CD8-positive, alpha-beta T cell (primary cell): ENCODE measurements at places on chromosomes 13 and 19.

DNA sequence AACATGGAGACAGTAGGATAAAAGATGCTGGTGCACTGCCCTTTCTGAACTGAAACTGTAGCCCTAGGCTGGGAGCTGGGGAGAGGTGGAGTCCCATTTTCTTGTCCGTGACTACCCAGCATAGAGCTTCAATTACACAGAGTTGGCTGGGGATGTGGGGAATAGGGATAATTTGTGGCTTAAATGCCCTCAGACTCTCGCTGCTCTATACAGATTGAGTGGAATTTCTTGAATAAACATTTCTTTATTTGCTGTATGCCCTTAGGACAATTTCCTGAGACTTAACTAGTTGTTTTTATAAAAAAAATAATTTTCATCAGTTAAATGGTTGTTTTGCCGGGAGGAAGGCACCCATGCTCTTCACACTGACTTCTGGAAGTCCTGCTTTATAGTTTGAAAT, 7.2 kb downstream of the IGFL2 start:
- no peak for DNase-seq

DNA sequence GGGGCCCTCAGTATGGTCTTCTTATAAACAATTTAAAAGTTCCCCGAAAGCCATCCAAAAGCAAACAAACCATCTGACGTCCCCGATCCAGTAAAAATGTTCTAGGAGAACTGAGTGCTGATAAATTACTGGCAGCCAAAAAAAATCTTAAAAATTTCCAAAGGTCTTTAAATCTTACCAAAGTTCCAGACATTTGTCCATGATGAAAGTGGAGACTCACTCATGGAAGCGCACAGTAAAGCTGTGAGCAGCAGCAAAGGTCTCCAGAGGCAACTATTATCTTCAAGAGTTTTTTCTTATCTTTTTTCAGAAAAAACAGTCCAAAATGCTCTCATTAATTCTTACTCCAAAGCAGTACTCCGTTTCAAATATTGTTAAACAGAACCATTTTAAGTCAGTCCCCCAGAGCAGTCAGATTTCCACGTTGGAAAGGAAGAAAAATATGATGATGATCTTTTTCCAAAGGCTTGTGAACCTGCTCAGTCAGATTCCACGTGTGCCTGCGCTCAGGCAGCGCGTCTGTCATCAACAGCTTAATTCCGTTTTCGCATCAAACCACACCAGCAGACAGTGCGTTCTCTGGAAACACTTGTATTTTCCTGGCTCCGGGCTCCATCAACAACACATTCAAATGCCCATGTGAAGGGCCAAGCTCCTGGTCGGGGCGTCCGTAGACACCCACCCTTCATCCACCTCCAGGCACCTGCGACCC, 85.4 kb downstream of the COL4A1 start:
- no peak for DNase-seq

GRCh38 chr13:43266936-43267615, 243.7 kb downstream of the DNAJC15 start:
- no peak for DNase-seq

DNA sequence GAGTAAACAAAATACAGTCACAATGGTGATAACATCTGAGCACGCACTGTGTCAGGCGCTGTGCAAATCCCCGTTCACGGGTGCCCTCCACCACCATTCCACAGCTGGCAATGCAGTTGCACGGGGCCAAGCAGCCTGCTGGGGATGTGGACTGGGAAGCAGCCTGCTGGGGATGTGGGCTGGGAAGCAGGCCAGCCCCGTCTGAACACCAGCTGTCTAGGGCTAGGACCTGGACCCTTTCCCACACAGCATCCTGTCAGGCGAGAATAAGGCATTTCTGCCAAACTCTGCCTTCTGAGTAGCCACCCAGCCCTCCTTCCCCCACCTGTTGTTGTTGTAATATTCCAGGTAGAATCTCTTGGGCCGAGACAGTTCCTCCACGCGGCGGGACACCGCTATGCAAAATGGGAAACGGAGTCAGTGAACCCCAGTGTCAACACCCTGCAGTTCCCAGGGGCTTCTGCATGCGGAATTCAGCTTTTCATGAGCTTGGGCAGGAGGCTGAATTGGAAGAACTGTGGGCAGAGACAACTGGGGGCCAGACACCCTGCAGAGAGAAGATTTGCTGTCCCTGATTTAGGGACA, 27.8 kb upstream of the MIER2 start:
- DNase-seq = no peak

DNA sequence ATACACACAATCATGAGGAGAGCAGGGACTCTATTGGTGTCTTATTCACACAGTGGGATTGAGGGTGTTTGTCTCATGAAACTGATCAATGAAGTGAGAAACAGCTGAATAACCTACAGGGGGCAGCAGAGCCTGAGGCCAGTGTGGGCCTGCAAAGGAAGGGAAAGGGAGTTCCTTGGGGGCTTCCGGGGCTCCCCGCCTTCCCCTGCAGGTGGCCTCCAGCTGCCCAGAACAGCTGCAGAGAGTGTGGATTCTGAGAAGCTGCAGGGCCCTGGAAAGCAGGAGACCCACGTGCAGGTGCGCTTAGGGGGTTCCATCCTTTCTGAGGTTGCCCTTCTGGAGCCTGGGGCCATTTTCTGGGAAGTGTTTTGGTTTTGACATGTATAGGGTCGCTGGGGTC, 20.1 kb downstream of the ZNF763 start:
- DNase-seq = no peak

DNA sequence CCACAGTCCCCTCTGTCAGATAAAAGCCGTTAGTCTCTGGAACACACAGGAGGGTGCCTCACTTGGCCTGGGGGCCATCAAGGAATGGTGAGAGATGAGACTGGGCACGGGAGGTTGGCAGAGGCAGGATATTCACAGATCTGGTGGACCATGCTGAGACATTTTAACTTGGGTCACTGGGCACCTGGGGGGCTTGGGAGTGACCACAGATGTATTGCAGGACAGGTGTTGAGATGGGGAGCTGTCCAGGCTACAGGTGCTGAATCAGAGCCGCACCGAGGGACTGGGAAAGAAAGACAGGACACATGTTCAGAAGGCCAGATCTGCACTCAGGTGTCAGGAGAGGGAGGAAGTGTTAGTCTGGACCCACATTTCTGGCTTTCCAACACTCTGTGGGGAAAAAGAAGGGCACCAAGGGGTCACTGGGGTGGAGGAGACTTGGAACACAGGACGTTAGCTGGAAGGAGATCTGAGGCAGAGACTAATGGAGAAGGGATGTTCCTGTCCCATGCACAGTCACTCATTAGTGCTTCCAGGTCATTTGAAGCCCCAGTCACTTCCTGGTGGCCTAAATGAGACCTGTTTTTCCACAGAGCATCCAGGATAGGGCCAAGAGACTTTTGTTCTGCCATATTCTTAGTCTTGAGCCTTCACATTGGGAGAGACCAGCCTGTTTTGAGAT, 56.1 kb downstream of the CHST8 start:
- no peak for DNase-seq

DNA sequence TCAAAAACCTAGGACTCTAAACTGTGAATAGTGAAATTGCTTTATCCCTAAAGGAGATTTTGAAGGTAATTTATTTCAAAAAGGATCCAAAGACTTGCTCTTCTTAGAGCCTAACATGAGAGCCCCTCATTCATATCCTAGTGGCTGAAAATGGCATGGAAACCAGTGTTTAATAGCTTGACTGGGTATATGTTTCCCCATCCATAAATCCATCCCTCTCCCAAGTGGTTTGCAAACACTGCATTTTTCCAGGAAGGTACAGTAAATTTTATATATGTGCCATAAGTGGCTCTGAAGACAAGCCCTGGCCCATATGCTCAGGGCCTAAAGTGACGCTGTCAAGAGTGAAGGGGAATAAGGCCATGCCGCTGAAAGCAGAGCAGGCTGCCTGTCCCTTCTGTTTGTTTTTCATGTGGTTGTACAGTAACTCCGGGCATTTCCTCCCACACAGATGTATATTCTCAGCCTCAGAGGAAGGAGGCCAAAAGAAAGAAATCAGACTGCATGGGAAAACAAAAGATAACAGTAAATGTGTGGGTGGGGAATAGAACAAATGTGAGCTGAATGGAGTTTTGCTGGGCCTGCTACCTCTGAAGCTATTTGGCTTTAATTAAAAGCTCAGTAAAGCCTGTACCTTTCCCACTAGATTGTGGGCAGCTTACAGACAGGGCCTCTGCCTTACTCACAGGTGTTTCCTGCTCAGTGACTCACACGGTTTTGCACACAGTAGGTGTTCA, 181.9 kb downstream of the PCDH9 start:
- no peak for DNase-seq

DNA sequence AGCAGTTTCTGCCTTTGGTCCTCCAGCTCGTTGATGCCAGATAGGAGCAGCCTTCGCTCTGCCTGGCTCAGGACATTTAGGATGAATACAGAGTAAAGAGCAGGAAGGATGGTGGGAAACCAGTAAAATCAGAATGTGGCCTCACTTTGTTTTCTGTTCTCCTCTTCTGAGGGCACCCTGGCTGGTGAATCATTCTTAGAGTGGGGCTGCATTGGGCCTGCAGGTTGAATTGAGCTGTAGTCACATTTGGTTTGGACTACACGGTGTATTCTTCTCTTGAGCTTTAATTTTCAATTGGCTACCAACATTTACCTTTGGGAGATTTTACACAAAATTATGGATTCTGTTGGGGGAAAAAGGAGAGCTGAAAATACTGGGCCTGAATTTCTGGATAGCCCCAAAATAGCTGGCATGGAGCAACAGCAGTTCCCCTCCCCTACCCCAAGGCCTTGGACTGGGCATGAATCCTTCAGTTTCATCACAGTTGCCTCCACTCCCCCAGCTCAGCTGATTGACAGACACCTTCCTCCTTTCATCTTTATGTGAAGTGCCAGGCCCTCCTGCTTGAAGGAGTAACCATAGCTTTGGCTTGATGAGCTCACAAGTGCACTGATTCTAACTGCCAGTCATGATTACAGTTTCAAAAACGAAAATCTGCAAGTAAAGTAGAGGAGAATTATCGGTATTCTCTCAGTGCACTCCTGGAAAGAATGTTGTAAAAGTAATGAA, 24.3 kb downstream of the ERCC5 start:
- no peak for DNase-seq

GRCh38 chr13:110329798-110330461, 22.8 kb downstream of the COL4A2 start:
- no peak for DNase-seq

GRCh38 chr19:50921426-50922316, 10.5 kb upstream of the KLK4 start:
- no peak for DNase-seq

- DNase-seq = no peak
These were observed at the start of gene GPR42 for GRCh38 chr19:35370722-35371121. GPR42 (plus strand) TSS chr19:35371068; CDS start chr19:35371360, 292 bp downstream.

GRCh38 chr19:3124630-3125029, 11.2 kb upstream of the GNA15 start:
- no peak for DNase-seq

DNA sequence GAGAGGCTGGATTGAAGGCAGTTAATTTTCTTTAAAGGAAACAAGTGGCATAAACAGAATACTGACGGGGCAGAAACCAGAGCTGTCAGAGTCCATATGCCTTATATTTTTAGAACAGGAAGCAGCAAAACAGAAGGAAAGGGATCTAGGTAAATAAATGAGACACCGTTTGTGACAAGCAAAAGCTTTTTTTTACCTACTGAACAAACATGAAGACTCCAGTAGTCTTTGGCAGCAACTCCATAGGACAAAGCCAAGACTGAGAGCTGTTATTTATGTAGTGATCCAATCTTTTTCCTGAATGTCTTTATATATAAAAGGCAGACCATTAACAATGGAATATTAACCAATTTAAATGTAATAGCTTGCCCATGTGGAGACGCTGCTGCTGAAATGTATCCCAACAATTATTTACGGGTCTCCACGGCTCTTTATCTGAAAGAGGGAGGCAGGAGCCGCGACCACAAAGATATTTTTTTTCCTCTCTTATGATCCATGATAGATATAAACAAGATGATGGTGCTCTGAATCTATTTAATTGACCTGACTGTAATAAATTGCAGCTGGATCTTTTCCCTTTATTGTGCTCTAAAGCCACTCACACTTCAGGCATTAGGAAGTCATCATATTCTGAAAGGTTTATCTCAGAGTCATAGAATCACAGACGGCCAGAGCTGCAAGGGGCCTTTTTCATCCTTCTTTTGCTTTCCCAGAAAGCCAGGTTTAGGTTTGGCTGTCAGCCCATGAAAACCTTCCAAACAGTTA, 687.8 kb downstream of the EFNB2 start:
- DNase-seq = no peak

DNA sequence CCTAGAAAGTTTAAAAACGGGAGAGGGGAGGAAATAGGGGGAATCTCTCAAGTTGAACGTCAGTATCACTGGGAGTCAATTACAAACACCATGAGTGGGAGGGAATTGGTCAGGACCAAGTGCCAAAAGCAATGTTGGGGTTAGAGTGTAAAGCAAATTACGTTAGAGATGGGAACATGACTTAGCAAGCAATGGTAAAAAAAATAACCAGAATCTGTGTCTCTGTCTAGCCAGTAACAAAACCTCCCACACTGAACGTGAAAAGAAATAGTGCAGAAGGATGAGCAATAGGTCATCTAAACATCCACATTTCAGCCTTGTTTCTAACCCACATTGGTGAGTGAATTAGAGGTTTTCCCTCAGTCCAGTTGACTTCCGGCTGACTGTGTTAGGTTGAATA, 242.2 kb downstream of the COG6 start:
- no peak for DNase-seq

DNA sequence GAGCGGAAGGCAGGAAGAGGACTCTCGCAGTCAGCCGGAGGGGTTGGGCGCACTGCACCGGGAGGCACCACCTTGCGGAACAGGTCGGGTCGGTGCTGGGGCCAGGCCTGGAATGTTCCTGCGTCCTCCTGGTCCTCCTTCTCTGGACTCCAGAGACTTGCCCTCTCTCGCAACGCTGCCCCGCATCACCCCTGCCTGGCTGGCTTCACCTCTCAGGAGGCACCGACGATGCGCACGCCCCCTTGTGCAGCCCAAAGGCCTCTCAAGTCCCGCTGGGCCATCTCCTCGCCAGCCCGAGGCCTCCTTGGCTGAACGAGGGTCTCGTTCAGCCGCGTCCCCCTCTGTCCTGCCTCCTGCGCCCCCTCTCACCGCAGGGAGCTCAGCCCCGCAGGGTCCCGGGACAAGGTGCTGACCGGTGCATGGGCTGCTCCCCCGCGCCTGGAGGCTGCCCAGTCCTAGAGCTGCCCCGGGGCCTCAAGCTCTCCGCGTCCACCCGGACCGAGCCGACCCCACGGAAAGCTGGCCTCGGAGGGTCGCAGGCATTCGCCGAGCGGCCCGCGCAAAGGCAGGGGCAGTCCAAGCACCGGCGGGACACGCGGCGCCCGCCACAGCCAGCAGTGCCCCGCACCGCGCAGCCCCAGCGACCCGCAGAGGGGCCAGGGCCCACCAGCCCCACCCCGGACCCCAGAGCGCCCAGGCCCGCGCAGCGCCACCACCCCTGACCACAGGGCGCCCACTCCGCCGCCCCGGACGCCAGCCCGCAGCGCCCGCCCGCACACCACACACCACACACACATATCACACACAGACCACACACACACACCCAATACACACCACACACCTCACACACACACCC, 133.8 kb downstream of the CRYL1 start:
- no peak for DNase-seq

- DNase-seq = no peak
These were observed 1.0 kb upstream of the SLC7A10 start for GRCh38 chr19:33226550-33227241.
